NCI-H187 treated with DMSO at 0.1 percent for 48 hours (cell line): ENCODE measurements at places on chromosomes 3 and 15.

GRCh38 chr15:66966256-66966655 is 99.1 kb upstream of the SMAD3 start:
- DNase-seq = no peak

- no peak for DNase-seq
These were observed 7.4 kb downstream of the DPH3 start for GRCh38 chr3:16257309-16257708.

DNA sequence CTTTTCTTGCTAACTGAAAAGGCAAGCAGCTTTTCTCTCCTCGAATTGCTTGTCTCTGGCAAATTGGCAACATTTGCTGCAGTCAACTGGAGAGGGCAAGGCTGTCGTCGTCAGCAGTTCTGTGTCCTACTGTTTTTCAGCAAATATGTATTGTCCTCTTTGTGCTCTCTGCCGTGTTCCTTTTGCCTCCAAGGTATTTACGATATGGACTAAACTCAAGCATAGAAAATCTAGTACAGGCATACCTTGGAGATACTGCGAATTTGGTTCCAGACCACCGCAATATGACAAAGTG is 558 bp upstream of the SLC30A4 start:
- DNase-seq = no peak

DNA sequence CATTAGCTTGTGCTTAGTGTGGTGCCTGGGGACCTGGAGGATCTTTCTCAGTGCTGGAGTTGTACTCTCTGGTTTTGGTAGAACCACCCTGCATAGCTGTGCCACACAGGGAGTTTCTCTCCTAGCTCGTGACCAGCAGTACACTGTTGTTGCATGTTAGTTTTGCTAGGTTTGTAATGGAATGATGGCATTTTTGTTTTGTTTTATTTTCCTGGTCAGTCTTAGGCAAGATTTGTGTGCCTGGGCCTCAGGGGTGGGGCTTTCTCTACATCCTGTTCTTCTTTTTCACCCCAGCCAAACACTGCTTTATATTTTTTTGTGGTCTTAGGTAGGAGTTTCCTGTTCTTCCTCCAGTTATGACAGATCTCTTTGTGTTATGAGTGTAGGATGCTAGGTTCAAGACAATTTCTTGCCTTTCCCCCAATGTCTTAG is 534.5 kb upstream of the KCNMB2 start:
- DNase-seq = no peak

DNA sequence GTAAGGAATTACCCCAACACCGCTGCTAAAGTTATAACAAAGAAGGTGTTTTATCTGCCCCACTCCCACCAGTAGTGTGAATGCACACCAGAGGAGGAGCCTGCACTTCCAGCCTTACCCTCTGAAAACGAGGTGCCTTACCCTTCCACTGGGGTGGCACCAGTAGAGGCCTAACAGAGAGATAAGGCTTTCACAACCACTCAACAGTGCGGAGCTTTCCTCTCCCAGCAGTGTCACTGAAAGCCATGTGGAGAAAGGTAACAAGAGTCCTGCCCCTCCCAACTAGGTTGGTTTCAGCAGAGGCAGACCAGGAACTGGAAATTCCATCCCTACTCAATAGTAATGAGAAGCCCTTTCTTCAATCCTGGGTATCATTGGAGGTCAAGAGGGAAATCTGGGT is 539.2 kb downstream of the VGLL3 start:
- no peak for DNase-seq

- DNase-seq = no peak
These were observed 13.3 kb upstream of the CCR1 start for GRCh38 chr3:46221391-46221790.

DNA sequence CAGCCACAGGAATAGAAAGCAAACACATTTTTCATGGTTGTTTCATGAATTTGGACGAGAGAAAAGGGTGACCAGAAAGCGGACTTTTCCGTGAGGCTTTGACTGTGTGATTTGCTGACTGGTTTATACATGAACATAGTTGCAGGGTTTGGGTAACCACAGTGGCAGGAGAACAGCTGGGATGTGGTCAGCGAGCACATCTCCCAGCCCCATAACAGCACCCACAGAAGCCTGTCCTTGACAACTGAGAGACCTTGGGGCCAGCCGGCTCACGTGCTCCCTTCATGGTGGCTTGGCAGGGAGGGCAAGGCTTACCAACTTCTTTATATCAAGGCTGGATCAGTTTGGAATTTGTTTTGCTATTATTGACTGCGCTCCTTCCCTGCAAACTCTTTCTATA is 13.2 kb upstream of the RGMA start:
- no peak for DNase-seq

DNA sequence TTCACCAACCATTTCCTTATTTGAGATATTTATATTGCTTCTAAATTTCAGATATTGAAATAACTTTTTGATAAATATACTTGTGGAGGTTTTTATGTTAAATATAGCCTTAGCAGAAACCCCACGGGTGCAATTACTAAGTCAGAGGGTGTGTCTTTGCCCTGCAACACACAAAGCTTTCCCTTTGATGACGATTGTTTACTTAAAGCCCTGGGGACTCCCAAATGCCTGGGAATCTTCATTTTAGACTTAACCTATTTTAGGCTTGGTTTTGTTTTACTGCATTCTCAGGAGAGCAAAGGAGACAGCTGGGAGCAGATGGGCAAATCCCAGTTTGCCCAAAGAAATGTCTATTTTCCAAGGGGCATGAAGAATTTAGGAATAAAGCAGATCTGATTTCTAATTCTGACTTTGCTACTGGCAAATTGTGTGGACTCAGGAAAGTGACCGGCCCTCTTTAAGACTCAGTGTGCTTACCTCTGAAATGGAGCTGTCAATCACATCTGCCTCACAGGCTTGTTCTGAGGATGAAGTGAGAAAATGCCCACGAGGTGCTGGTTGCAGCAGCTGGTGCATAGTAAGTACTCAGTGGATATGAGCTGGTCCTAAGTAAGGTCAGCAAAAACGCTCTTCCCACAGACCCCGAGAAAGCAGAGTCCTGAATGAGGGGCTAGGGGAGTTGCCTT is 49.3 kb upstream of the CA12 start:
- no peak for DNase-seq

DNA sequence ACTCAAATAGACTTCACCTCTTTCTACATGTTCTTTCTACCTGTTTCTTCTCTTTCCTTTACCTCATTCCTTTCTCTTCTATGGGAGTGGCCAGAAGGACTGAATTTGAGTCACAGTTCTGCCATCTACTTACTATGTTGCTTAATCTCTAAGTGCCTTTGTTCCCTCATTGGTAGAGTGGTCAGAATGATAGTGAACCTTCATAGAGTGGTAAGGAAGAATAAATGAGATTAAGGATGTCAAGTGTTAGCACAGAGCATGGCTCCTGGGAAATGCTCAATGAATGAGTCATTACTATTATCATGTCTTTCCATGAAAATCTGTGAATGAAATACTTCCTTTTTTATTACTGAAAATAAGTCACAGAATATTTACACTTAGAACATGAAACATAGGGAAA is 17.5 kb downstream of the TMEM207 start:
- DNase-seq = no peak

DNA sequence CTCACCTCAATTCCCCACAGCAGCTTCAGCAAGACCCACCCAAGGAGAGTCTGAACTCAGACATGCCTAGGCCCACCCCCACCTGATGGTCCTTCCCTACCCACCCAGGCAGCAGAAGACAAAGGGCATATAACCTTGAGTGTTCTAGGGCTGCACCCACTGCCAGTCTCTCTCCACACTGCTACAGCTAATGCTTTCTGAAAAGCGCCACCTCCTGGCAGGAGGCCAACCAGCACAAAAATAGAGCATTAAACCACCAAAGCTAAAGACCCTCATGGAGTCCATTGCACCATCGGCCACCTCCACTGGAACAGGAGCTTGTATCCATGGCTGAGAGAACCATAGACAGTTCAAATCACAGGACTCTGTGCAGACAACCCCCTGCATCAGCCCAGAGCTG is 11.3 kb upstream of the RPL39L start:
- no peak for DNase-seq

GRCh38 chr3:104989878-104990277 is 376.8 kb upstream of the ALCAM start:
- DNase-seq = no peak

- DNase-seq = no peak
These were observed 6.6 kb downstream of the PRKCD start for GRCh38 chr3:53167418-53168174.

DNA sequence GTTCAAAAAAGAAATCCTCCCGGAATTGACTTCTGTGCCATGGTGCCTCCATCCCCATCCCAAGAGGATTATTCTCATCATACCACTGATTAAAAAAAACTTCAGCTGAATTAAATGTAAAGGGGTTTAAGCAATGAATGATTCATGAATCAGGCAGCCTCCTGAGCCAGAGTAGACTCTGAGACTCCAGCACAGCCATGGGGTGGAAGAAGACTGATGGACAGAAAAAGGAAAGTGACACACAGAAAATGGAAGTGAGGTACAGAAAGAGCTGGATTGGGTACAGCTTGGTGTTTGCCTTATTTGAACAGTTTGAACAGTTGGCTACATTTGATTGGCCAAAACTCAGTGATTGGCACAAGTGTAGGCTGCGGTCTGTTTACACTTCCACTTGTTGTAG is 224.8 kb upstream of the ATP10A start:
- DNase-seq = no peak
